ENCODE measurements at places on chromosomes 7 and 10.

GRCh38 chr7:55568613-55569268 lies 3.6 kb downstream of the VOPP1 start:
- DNase-seq, result no peak

DNA sequence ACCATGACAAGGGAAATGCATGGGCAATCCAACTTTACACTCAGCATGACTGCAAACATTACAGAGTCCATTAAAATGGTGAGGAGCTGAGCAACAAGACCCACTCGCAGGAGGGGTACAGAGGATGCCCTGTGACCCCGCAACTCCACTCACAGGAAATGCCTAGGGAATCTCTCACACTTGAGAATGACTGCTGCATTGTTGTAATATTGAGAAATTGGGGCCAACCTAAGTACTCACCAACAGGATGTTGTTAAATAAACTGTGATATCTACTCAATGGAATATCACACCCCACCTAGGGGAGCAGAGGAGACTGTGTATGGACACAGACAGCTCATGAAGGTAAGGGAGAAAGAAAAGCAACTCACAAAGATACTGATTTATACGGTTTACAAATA lies 53.4 kb upstream of the CAMK2B start:
- no peak for DNase-seq

- DNase-seq, result no peak
These were observed 129.4 kb downstream of the SLC16A9 start for GRCh38 chr10:59580026-59580863.

GRCh38 chr10:71009126-71009525 lies 120.8 kb upstream of the PCBD1 start:
- no peak for DNase-seq

- DNase-seq, result no peak
These were observed 26.1 kb upstream of the CTNNA3 start for GRCh38 chr10:67722113-67722512.

DNA sequence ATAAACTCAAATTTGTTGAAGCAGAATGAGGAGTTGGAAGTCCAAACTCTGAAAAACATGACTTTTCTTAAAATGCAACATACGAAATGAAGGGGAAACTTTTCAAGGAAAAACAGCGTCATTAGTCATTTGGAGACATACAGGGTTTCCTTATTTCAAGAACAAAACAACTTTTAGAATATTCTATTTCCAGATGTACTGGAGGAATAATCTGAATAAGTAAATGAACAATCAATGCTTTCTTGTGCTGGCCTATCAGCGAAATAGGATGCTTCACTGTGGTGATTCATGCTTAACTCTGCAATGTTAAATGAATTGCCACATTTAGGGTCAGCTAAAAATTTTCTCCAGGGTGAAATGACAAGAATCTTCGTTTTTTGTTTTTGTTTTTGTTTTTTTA lies 114.3 kb downstream of the SEMA3C start:
- DNase-seq, result no peak

GRCh38 chr7:55367283-55367840 lies 2.2 kb downstream of the LANCL2 start:
- no peak for DNase-seq

- no peak for DNase-seq
These were observed 434.4 kb downstream of the TCERG1L start for GRCh38 chr10:130877126-130877525.

GRCh38 chr7:41567031-41567730 lies 135.7 kb downstream of the INHBA start:
- no peak for DNase-seq

- DNase-seq, result peak; percentile 38
These were observed 7.5 kb upstream of the RBP3 start for GRCh38 chr10:47340608-47341170.

DNA sequence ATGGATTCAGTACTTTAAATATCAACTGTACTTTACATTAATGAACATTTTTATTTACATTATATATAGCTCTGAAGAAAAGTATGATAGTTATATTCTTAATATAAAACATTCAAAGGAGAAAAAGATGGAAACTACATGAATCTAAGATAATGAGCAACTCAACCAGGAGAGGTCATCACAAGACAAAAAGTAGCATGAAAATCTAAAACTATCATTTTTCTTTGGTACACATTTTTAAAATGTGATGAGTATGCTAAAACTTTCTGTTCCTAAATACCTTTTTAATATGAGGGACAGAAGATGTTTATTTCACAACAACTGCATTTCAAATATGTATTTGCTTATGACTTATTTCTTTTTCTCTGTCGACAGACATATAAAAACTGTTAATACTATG lies 2.4 kb downstream of the CNTNAP2 start:
- no peak for DNase-seq

GRCh38 chr10:22831586-22831985 lies 96.3 kb upstream of the ARMC3 start:
- DNase-seq, result no peak

GRCh38 chr7:29044554-29044953 lies 86.4 kb upstream of the TRIL start:
- no peak for DNase-seq

GRCh38 chr10:35637462-35637861 lies 4.6 kb downstream of the FZD8 start:
- no peak for DNase-seq

DNA sequence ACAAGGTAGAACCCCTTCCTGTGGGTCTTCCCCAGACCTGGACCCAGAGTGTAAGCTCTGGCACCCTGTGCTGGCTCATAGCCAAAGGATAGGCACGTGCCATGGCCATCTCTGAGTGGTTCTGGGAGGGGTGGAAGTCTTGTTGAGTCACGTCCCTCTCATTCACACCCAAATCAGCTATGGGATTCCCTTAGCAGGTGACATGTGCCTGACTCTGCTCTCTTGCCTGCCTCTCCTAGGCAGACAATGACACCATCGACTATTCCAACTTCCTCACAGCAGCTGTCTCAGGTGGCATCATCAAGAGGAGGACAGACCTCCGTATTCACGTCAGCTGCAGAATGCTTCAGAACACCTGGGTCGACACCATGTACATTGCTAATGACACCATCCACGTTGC lies 59.8 kb downstream of the C10orf120 start:
- no peak for DNase-seq

DNA sequence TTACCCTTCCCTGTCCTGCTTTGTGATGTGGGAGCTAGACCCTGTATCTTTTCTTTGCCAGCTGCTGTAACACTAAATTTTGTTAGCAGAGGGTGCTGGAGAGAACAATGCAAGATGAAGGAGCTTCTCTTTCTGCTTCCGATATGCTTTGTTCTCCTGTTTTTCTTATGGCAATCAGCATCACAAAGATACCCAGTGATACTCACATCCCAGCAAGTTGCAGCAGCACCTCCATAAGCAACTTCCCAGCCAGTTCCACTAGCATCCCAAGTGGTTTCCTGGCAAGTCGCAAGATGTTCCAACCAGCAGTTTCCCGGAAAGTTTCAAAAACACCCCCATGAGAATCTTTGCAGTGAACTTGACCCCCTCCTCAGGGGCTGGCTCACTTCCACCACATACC lies 148.6 kb downstream of the IMMP2L start:
- no peak for DNase-seq

DNA sequence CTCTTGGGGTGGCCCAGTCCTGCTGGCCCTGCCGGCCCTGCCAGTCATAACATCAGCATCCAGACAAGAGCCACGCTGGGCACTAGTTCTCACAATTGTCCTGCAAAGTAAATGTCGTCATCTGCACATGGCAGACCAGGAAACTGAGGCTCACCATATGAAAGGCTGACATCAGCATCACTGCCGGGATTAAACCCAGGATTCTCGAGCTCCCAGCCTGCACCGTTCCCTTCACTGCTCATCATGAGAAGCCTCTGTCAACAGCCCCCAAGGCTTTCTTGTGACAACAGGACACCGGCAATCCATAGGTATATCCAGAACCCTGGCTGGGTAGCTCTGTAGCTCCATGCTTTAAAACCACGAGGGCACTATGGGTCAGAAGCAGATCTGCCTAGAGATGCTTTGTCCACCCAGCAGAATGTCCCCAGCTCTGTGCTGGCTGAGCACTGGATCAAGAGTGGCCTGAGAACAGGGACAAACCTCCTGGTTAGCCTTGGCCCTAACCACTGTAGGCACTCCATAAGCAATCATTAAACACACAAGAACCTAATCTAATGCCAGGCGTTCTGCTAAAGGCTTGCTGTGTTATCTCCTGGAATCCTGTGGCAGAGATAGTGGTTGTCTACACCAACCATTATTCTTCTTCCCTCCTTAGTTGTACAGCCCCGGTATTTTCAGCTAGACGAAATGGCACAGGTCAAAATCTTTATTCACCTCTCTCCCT lies 41.2 kb upstream of the C10orf71 start:
- DNase-seq, result no peak

DNA sequence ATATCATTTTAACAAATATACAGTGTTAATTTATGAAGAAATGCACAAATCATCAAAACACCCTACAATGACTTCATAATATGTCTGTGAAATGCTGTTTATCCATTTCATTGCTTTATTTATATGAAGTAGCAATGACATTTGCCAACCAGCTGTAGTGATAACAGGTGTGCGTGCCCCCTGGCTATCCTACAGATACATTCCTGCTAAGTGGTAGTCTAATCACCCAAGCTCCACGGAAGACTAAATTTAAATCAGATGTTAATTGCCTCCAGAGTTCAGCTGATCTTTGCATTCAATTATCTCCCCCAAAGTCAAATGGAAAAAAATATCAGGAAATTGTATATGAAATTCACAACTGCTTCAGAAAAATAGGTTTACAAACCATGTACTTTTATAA lies 1164.2 kb upstream of the LRRN3 start:
- no peak for DNase-seq

GRCh38 chr10:116255886-116256751 lies 16.9 kb downstream of the GFRA1 start:
- no peak for DNase-seq

DNA sequence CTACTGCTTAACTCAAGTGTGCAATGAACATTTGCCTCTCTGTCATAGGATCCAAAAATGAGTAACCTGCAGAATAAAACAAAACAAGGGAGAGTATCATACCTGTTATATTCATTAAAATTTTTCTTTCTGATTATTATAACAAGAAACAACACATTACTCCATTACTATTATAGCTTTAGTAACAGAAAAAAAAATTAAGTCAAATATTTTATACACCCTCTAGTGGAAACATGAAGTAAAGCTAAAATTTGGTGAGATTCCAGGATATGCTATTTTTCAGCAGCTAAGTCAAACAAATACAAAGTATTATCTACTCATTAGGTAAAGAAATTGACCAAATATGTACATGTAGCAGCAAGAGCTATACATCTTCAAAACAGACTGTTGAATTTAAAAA lies 56.3 kb downstream of the PDZD8 start:
- DNase-seq, result no peak

GRCh38 chr7:30744075-30744417 lies 7.9 kb upstream of the INMT start:
- no peak for DNase-seq

GRCh38 chr10:72255977-72256729 lies 17.6 kb upstream of the DDIT4 start:
- no peak for DNase-seq

GRCh38 chr7:128409596-128410450 lies at the start of gene IMPDH1:
Gene IMPDH1, minus strand, starts transcription at chr7:128409982. Its CDS starts 81 bp downstream, at chr7:128409901.
- peak; percentile 76 for DNase-seq

DNA sequence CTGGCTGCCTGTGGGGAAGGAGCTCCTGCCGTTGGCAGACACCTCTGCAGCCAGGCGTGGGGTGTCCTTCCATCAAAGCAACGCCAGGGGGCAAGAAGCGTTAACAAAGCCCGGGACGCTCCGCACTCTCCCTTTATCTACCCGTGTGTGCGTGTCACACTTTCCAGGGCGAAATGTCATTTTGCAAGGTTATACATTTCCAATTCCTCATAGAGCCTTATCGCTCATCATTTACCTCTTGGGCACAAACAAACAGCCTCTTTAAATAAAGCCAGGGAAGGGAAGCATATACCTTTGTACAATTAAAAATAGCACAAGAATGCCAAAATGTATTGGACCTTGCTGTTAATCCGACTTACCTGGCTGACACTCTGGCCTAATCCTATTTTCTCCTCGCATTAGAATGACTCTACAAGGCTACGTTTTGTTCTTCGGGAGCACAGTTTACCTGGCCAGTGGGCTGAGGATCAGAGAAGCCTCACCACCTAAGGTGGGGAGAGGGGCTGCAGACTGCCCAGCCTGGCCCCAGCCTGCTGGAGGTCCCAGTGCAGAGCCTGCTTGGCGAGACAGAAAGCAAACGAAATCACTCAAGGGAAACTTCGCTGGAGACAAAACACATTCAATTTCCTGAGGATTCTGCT lies 77.6 kb upstream of the EN2 start:
- peak; percentile 38 for DNase-seq

- no peak for DNase-seq
These were observed 965.5 kb downstream of the GRID1 start for GRCh38 chr10:85400981-85401695.

GRCh38 chr10:4353059-4353655 lies 472.9 kb upstream of the AKR1E2 start:
- DNase-seq, result no peak

- no peak for DNase-seq
These were observed 33.0 kb downstream of the HK1 start for GRCh38 chr10:69311309-69311708.

GRCh38 chr7:106346678-106347217 lies 62.0 kb upstream of the NAMPT start:
- peak; percentile 11 for DNase-seq

DNA sequence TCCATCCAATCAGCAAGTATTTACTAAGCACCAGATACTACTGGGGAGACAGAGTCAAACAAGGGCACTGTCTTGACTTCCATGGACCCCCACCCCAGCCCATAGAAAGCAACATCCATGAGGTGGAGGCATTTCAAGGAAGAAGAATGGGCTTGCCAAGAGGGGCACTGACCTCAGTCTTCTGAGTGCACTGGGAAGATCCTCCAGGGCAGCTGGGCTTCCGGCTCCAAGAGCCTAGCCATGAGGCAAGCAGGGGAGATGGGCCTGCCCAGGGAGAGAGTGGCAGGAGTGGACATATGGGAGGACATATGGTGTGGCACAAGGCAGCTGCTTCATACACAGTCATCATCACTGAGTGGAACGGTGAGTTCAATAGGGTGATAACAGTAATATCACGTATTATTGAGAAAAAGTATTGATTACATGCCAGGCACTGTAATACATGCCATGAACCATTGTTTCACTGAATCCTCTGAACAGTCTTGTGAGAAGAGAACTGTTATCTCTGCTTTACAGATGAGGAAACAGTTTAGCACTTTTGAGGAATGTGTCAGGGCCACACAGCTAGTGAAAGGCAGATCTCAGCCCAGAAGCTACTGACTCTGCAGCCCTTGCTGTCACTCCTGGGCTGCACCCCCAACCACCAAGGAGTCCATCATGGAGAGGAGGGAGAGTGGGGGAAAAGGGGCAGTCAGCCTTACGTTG lies 331.7 kb upstream of the ZMIZ1 start:
- DNase-seq, result no peak

DNA sequence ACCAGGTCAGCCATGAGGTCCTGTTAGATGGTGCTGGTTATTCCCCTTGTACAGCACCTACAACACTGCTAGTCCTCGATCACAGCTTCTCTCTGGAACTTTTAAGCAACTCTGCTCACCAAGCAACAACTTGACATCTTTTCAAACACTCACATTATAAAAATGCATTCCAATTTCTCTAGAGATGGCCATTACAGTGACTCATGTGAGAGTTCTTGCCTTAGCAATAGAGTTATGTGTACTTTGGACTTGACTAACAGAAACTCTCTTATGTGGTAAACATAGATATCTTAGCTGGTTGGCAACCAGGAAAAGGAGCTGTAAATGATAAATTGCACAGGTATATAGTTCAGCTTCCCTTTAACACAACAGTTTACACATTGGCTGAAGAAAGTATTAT lies 122.2 kb downstream of the PDE1C start:
- no peak for DNase-seq
